ENCODE measurements at places on chromosomes 5 and 9. TPM values are rescaled to one million over a fixed set of nuclear protein-coding genes. Genes with fewer than 3 reads are reported as not detected.

SPINK6 gene
- not detected for total RNA-seq

DNA sequence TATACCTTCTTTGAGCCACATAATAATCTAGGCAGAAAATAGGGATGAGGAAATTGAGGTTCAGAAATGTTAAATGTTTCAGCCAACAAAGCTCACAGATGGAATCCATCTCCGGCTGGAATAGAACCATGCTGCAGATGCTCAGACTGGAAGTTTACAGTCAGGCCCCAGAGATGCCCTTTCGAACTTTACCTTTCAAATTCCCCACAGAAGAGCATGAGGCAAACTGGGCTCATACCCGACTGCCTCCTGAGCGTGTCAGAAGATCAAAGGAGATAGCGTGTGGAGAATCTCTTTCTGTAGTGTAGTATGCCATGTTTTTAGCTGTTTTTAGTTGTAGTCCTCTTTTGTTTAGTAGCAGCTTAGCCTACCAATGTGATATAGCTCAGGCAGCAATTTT is 72.0 kb upstream of the DAP start:
- H3K27me3 ChIP-seq: no peaks in the 10 kb centered on the region
- no peak for DNase-seq
- H3K27ac ChIP-seq: no peak overlapping the region
- H3K4me3 ChIP-seq: no peak overlapping the region
- no peaks in the 10 kb centered on the region for H3K4me1 ChIP-seq

EMB gene
- 11.9 TPM for total RNA-seq

DNA sequence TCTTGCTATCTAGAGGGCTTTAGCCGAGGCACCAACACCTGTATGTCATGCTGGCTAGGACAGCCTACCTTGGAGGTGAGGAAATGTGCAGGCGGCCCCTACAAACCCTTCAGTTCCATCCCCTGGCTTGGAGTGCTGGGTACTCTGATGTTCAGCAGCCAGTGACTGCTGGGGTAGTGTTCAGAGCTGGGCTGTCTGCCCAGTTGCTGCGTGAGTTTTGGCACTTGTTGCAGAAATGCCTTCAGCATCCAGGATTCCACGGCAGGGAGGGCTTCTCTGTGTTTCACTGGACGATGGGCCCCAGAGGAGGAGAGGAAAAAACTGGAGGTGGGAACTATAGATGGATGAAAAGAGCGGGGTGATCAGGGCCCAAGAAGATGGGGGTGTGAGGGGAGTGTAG is 10.4 kb downstream of the SWI5 start:
- H3K36me3 ChIP-seq: peaks cover 4% of the 10 kb centered on the region
- H3K27ac ChIP-seq: no peak overlapping the region
- H3K4me1 ChIP-seq: no peaks in the 10 kb centered on the region
- H3K4me3 ChIP-seq: no peak overlapping the region
- no peaks in the 10 kb centered on the region for H3K27me3 ChIP-seq
- DNase-seq: peak; percentile 85

KLHL3 gene
- 19.6 TPM for total RNA-seq

DNA sequence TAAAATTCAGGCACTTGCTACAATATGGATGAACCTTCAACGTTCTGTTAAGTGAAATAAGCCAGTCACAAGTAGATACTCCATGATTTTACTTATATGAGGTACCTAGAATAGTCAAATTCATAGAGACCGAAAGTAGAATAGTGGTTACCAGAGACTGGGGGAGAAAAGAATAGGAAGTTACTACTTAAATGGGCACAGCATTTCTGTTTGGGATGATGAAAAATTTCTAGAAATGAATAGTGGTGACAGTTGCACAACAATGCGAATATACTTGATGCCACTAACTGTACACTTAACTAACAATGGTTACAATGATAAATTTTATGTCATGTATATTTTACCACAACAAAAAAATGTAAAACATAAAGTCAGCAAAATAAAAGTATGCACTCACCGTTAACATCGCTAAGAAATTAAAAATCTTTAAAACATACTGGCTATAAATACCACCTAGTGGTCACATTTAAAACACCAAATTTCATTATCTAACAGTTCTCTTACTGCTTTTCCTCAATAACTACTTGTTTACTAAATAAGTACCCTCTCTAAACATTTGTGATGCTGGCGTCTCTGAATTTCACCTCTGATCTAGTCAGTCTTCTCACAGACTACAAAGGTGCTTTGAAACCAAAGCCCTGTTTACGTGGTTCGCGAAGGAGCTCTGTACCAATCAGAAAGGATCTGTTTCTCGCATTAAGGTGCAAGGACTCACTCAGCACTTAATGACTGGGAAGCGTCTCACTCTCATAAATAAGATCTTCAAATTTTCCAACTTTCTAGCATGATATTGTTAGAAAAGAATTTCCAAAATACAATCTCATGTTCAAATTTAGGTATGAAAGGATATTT is 22.7 kb downstream of the KIF3A start:
- no peak overlapping the region for H3K4me3 ChIP-seq
- no peak overlapping the region for H3K27ac ChIP-seq
- no peaks in the 10 kb centered on the region for H3K27me3 ChIP-seq
- peaks cover 5% of the 10 kb centered on the region for H3K36me3 ChIP-seq
- peak; percentile 11 for DNase-seq

- no peaks in the 10 kb centered on the region for H3K4me1 ChIP-seq
- H3K27me3 ChIP-seq: no peaks in the 10 kb centered on the region
- H3K4me3 ChIP-seq: no peak overlapping the region
- no peaks in the 10 kb centered on the region for H3K36me3 ChIP-seq
- no peak for DNase-seq
Observed at GRCh38 chr9:107513464-107514100, 24.0 kb upstream of the KLF4 start.

DNA sequence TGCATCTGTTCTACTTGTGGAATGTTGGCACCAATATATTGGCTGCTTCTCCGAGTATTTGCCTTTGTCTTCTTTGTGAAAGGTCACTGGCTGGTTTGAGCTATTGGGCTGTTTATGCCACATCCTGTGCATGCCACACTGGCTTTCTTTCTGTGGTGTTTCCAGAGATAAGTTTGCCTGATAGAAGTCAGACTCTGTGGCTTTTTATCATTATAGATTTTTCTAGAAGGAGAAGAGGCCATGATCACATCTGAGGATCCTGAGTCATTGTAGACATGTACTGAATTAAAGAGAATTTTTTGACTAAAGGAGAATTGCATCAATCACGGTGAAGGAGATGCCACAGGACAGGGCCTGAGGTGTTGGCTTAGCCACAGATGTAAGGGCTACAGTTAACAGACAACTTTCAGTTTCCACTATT is 26.5 kb upstream of the CDKN2B start:
- peaks cover 13% of the 10 kb centered on the region for H3K4me1 ChIP-seq
- DNase-seq: no peak
- H3K27ac ChIP-seq: no peak overlapping the region
- no peaks in the 10 kb centered on the region for H3K36me3 ChIP-seq

DNA sequence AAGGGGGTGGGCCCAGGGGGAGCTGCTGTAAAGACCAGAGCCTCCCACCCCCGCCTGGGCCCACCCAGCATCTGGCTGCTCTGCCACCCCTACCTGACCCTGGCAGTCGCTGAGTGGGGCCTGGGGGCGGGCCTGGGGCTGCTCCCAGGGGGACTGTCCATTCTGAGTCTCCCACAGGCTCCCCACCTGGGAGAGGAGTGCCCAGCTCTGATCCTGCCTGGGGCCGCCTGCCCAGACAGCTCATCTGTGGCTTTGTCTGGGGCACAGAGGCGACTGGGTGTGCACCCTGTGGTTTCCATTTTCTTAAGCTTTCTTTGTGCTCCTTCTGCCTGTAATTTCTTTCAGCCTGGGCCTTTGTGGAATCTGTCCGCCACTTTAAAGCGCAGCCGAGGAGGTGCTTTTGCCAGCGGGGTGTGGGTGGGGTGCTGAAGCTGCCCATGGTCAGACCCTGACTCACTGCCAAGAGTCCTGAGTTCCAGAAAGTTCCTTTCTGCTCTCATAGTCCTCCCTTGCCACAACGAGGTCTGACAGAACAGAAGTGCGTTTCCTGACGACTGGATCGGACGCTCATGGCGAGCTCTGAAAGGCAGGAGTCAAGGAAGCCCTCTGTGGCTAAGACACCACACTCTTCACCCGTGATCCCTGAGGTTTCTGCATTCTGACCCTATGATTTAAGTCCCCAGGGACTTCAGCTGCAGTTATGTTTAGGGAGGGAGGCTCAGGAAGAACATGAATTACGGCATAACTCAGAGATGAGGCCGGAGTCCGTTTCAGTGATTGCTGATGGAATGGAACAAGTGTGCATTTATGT is 225.0 kb downstream of the FANCC start:
- peaks cover 86% of the 10 kb centered on the region for H3K4me1 ChIP-seq
- H3K4me3 ChIP-seq: no peak overlapping the region
- H3K27me3 ChIP-seq: no peaks in the 10 kb centered on the region
- no peak for DNase-seq
- no peaks in the 10 kb centered on the region for H3K36me3 ChIP-seq

- H3K36me3 ChIP-seq: no peaks in the 10 kb centered on the region
- H3K4me1 ChIP-seq: no peaks in the 10 kb centered on the region
- no peaks in the 10 kb centered on the region for H3K27me3 ChIP-seq
- DNase-seq: no peak
Observed at GRCh38 chr5:53545744-53546143, 14.7 kb upstream of the NDUFS4 start.

- no peaks in the 10 kb centered on the region for H3K27me3 ChIP-seq
- no peak overlapping the region for H3K4me3 ChIP-seq
- no peak overlapping the region for H3K27ac ChIP-seq
- no peak for DNase-seq
Observed at GRCh38 chr5:76367623-76368371, 35.3 kb upstream of the IQGAP2 start.

DNA sequence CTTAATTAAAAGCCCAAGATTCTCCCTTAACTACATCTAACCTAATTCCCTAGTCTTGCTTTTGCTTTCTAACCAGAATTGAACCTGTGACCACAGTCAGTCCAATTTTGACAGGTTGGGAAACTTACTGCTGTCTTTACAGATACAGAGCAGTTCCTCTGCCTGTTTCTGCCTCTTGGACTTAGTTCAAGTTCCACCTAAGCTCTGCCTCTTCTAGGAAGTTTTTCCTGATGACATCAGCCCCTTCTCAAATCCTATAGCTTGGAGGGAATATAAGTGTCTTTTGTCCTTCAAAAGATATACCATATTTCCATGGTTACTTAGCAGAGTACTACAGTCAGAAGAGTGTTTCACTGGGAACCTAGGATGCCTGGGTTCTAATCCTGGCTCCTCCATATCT is 31.7 kb downstream of the BRINP1 start:
- H3K36me3 ChIP-seq: no peaks in the 10 kb centered on the region
- H3K27ac ChIP-seq: no peak overlapping the region
- no peaks in the 10 kb centered on the region for H3K4me1 ChIP-seq
- no peak overlapping the region for H3K4me3 ChIP-seq

DNA sequence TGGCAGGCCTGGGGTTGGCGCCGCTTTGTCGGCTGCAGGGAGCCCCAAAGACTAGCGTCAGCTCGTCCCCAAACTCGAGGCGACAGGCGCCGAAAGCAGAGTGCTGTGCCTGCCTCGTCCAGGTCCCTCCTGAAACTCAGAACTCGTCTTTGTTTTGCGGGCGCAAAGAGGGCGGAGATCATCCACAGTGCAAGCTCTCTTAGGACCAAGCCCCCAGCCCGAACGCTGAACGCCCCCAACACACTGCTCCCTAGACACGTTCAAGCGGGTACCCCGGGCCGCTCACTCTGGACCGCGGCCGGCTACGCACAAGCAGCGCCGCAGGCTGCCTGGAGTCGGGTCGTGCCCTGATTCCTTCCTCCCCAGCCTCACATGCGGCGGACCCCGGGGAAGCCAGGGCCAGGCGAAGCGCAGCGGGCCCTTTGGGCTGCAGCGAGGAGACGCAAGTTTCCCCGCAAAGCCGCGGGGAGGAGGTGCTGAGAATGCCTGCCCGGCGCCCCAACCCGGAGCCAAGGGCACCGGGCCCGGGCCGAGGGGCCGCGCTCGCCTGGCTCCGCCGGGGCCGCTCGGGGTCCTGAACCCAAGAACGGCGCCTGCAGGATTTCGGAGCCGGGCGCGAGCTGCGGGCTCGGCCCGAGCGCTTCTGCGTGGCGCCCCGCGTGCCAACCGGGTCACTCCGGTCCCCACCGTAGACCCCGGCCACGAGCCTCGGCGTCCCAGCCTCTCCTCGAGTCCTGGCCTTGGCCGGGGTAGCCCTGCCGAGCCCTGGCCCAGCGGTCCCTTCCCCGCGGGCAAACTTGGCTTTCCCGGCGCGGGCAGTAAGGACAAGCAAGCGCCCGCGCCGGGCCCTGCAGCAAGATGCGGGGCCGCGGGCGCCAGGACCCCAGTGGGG is 738 bp downstream of the FSTL4 start:
- no peak for DNase-seq
- H3K36me3 ChIP-seq: no peaks in the 10 kb centered on the region
- peaks cover 76% of the 10 kb centered on the region for H3K27me3 ChIP-seq
- peaks cover 21% of the 10 kb centered on the region for H3K4me1 ChIP-seq
- H3K27ac ChIP-seq: peak overlapping the region; percentile 11
- H3K4me3 ChIP-seq: peak overlapping the region; percentile 47

GRCh38 chr5:90050103-90050502 is 359.5 kb downstream of the CETN3 start:
- no peaks in the 10 kb centered on the region for H3K27me3 ChIP-seq
- H3K4me3 ChIP-seq: no peak overlapping the region
- no peaks in the 10 kb centered on the region for H3K36me3 ChIP-seq
- no peak overlapping the region for H3K27ac ChIP-seq
- DNase-seq: no peak

DNA sequence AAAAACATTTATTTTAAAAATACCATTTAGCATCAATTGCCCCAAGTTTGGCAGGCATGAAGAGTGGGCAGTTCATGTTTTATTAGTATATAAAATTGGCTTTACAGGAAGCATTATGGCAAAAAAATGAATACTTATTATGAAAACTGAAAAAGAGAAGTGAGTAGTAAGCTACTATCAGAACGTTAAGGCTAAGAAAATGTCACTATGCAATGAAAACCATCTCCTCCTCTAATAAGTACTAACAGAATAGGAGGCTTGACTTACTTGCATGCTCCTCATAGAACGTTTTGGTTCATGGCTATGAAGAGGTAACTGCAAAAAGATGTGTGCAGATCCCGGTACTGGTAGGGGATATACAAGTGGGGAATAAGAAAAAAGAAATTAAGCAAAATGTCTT is 23.6 kb downstream of the TICAM2 start:
- H3K36me3 ChIP-seq: no peaks in the 10 kb centered on the region
- no peaks in the 10 kb centered on the region for H3K4me1 ChIP-seq
- DNase-seq: no peak
- no peak overlapping the region for H3K4me3 ChIP-seq

DNA sequence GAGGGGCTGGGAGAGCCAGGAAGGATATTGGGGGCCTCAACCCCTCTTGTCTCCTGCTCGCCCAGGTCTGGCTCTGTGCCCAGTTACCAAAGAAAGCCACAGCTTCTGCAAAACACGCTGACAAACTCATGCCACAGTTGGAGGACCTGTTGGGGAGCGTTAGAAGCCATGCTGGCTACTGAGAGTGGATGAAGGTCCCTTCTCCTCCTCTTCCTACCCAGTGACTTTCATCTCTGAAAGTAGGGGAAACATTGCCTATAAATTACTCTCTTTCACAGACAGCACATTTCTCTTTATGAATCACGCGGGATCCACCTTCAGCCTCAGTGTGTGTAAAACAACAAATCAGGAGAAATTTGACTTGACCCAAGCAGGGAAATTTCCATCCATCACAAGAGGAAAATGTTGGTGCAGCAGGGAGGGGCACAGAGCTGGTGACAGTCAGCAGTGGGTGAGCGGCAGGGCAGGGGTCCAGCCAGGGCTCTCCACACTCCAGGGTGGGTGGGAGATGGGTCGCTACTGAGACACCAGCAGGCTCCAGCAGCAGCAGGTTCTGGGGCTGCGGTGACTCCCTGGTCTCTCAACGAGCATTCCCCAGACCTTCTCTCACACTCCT is 181.9 kb downstream of the FGF18 start:
- DNase-seq: no peak
- no peak overlapping the region for H3K27ac ChIP-seq
- H3K27me3 ChIP-seq: peaks cover 18% of the 10 kb centered on the region
- no peaks in the 10 kb centered on the region for H3K36me3 ChIP-seq
- H3K4me1 ChIP-seq: no peaks in the 10 kb centered on the region
- no peak overlapping the region for H3K4me3 ChIP-seq

Measured in stomach (tissue), 19 donors.